Ovary (tissue), 10 donors: ENCODE measurements at places on chromosomes 7 and 10. TPM values are rescaled to one million over a fixed set of nuclear protein-coding genes. Genes with fewer than 3 reads are reported as not detected.

DNA sequence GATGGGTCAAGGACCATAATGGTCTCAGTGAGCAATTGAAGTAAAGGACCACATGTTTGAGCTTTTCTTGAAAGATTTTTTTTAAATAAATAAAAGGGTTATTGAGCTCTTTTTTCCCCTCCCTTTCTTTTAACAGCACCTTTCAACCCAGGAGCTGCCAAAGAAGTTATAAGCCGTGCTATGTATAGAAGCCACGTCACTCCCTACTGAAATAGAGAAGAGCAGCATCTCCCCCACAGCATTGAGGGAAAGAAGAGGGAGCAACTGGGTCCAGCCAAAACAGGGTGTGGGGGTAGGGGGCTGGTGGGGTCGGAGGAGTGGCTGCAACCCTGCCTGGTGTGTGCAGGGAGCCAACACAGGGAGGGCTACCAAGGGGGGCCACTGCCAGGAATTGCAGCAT lies 227.2 kb downstream of the PLXNA4 start:
- no peak overlapping the region for H3K27ac ChIP-seq
- H3K4me3 ChIP-seq: no peak overlapping the region
- H3K4me1 ChIP-seq: peaks cover 22% of the 10 kb centered on the region
- DNase-seq: no peak
- H3K36me3 ChIP-seq: no peaks in the 10 kb centered on the region

GRCh38 chr10:30607814-30608213 lies 21.7 kb downstream of the LYZL2 start:
- DNase-seq: no peak
- no peak overlapping the region for H3K4me3 ChIP-seq
- H3K4me1 ChIP-seq: no peaks in the 10 kb centered on the region
- H3K27me3 ChIP-seq: no peaks in the 10 kb centered on the region
- no peak overlapping the region for H3K27ac ChIP-seq

GRCh38 chr10:132605390-132605789 lies 67.8 kb downstream of the INPP5A start:
- DNase-seq: peak; percentile 43
- H3K4me3 ChIP-seq: no peak overlapping the region
- H3K27ac ChIP-seq: no peak overlapping the region
- H3K27me3 ChIP-seq: no peaks in the 10 kb centered on the region

Gene POLR2J3
- total RNA-seq: 20.5 TPM

Gene CYP2C8
- total RNA-seq: 0.36 TPM
